WTC11 (cell line): ENCODE measurements at places on chromosomes 3 and 15.

DNA sequence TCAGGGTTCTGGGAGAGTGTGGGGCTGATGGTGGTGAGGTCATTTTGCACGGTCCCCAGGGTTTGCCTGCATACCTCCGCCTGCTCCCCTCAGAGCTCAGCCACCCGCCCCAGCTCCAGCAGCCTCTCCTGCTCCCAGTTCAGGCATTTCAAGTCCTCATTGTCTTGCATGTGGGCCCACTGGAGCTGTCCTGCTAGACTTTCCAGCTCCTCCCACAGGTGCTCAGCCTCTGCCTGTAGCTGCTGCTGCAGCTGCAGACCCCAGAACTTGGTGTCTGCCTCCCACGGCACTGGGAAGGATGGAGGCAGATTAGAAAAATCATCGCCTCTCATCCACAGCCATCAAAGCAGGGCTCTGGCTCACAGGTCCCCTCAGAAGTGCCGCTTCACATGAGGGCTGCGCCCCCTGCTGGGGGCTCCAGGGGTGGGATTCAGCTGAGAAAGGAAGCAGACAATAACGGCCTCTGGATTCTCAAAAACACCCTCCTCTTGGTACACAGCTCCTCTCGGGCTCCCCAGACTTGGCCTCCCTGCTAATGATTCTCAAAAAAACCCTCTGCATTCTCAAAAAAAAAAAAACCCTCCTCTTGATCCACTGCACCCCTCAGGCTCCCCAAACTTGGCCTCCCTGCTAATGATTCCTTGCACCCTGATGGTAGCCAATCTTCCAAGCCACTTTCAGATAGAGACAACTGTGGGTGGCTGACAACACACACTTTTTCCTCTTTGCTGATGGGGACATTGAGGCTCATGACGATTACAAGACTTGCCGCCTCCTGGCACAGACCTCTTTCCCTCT is 89.3 kb upstream of the C2CD4B start:
- peak; percentile 84 for DNase-seq

GRCh38 chr3:134722969-134723368 is 72.1 kb upstream of the EPHB1 start:
- no peak for DNase-seq

DNA sequence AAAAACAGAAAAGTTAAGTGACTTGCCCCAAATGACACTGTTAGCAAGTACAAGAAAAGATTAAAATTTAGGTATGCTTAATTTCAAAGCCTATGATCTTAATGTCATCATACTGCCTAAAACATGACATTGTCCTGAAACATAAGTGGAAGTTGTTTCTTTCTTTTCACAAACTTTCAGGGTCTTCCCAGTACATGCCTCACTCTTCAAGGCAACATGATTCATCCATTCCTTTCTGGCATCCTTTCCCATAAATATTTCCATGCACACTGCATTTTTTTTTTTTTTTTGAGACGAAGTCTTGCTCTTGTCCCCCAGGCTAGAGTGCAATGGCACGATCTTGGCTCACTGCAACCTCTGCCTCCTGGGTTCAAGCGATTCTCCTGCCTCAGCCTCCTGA is 42.5 kb upstream of the KPNA4 start:
- DNase-seq = no peak

DNA sequence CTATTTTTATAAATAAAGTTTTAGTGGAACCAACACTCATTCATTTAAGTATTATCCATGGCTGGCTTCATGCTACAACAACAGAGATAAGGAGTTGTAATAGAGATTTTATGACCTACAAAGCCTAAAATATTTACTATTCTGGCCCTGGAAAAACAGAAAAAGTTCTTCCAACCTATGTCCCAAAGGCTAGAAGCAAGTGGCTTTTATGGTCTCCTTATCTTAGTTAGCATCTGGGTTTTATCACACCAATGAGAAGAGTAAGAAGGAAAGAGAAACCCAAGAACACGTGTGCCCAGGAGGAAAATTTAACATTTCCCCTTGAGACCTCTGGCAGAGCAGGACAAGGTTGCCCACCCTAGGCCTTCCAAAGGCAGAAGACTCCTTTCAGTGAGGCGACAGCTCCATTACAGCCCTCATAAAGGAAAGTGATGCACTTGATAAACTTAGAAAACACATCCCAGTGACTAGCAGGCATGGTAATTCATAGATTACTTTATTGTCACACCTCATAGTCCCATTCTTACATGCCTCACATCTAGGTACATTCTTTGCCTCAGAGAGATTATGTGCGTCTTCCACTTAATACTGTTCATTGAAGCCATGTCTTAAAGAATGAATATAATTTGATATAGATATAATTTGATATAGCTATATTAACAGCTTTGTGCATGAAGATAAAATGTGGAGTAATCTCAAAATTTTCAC is 113.2 kb upstream of the ACP3 start:
- DNase-seq = no peak

GRCh38 chr3:30282154-30282696 is 324.2 kb upstream of the TGFBR2 start:
- no peak for DNase-seq

DNA sequence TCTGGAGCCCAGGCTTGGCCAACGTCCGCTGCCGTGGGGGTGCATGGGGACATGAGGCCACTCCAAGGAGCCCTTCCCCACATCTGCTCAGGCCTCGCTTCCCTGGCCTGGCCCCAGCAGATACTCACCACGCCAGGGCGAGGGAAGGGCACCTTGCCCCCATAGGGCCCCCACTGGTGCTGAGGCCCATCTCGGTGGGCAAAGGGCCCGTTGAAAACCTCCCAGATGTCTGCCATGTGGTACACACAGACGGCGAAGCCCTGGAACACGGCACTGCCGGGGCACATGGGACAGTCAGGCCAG is 4.7 kb downstream of the SEMA3G start:
- no peak for DNase-seq

DNA sequence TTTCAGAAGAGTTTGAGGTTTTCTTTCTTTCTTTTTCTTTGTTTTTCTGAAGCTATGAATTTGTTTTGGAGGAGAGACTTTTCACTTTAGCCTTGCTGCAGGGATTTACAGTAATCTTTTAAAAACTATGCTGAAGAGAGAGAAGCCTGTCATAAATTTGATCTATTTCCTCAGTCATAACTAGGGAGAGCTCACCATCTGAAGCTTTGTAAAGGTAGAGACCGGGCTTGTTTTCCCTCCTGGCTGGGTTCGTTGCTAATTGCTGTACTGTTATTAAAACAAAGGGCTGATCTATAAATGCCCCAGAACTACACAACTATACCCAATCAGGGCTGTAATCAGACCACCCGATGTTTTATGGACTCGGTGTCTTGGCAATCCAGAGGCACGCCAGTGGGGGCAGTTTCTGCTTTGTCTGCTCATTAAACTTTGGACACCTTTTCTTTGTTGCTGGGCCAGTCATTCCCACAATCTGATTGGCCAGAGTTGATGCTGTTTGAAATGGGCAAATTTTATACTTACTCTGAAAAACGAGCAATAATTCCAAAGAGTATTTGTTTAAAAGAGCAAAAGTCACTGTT is 164.3 kb downstream of the CACNA1D start:
- DNase-seq = no peak

DNA sequence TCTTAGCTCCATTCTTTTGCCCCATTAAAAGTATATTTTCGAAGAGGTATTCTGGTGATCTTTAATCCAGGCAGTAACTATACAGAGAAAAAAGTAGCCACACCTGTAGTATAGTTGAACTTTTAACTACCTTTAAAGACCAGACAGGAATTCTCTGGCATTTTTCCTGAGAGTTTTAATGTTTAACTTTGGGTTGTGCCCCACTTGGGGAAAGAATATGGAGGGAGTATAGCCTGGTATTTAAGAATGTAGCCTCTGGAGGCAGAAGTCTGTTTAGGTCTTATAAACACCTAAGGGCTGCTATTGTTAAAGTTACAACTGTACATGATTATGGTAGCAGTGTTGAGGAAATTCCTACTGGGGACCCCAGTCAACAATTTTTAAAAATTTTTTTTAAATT is 19.3 kb downstream of the C3orf85 start:
- DNase-seq = no peak

DNA sequence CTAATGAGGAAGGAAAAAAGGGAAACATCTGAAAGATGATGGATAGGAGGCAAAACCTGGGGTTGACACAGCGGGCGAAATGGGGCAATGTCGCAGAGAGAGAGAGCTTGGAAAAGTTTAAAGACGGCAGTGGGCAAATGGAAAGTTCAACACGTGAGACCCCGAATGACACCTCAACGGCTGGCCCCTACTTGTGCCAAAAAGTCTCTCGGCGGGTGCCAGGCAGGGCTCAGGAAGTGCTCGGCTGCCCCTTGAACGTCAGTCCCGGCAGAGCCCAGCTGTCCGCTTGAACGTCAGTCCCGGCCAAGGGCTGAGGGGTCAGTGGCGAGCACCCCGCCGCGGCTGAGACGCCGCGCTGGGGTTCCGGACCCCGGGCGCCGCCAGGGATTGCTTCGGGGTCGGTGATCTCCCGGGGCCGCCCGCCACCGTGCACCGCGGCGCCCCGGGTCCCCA is 658 bp downstream of the EOGT start:
- DNase-seq = peak; percentile 47
